Esophagus squamous epithelium (tissue), 5 donors: ENCODE measurements at places on chromosomes 11 and 22.

DNA sequence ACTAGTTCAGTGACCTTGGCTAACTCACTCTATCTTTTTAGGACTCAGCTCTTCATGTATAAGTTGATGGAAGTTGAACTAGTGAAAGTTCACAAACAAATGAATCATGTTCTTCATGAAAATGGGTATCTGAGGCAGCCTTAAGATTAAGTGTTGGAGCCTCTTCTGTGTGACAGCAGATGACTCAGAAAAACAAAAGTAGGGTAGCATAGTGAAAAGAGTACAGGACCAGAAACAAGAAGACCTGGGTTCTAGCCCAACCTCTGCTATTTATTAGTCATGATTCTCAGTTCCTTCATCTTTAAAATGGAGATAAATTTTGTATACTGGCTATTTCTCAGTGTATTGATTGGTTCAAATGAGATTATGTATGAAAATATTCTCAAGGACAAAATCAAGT, 60.2 kb downstream of the USP35 start:
- no peaks in the 10 kb centered on the region for H3K36me3 ChIP-seq
- H3K4me1 ChIP-seq: no peaks in the 10 kb centered on the region
- H3K27ac ChIP-seq: no peak overlapping the region
- H3K4me3 ChIP-seq: no peak overlapping the region

DNA sequence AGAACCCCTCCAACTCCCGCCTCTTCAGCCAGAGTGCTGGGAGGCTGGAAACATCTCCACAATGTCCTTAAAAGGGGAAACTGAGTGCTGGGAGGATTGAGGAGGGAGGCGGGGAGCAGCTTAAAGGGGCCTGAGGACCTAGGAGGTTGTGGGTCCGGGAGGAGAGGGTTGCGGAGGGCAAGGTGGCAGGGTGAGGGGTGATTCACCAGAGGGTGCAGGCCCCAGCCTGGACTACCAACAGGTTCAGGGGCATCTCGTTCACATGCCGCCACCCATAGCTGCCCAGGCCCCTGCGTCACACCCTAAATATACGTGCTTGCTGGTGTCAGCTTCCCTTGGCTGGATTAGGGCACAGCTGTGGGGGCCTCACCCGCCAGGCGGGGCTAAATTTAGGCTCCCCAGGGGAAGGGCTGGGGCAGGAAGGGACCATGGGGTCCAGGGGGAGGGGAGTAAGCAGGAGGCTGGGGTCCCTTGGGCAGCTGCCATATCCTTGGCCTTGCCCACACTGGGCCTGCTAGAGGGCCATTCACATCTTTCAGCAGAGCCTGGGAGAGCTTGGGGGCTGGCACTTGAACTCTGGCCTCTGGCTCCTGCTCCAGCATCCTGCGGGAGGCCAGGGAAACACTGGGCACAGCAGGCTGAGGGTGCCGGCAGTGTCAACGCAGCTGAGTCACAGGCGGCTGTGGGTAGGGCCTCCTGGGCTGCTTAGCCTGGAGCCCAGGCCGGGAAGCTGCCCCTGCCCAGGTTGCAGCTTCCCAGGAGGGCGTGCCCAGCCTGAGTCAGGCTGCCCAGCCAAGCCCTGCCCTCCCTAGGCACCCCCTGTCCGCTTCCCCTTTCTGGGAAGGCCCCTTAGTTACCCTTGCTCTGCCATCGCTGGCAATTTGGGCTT, 1.3 kb downstream of the EHBP1L1 start:
- H3K4me3 ChIP-seq: peak overlapping the region; percentile 80
- peaks cover 78% of the 10 kb centered on the region for H3K4me1 ChIP-seq
- H3K36me3 ChIP-seq: peaks cover 27% of the 10 kb centered on the region

GRCh38 chr11:44817207-44817949, 90.6 kb downstream of the TSPAN18 start:
- no peak overlapping the region for H3K4me3 ChIP-seq
- H3K27me3 ChIP-seq: no peaks in the 10 kb centered on the region
- DNase-seq: no peak

- DNase-seq: no peak
- no peak overlapping the region for H3K4me3 ChIP-seq
- H3K36me3 ChIP-seq: no peaks in the 10 kb centered on the region
- no peaks in the 10 kb centered on the region for H3K27me3 ChIP-seq
- H3K27ac ChIP-seq: no peak overlapping the region
- no peaks in the 10 kb centered on the region for H3K4me1 ChIP-seq
These were observed 131.2 kb downstream of the VPREB1 start for GRCh38 chr22:22375576-22376351.

- H3K4me1 ChIP-seq: no peaks in the 10 kb centered on the region
- H3K27me3 ChIP-seq: no peaks in the 10 kb centered on the region
- no peak overlapping the region for H3K4me3 ChIP-seq
- no peak overlapping the region for H3K27ac ChIP-seq
- H3K36me3 ChIP-seq: peaks cover 12% of the 10 kb centered on the region
- no peak for DNase-seq
These were observed 71.2 kb upstream of the TP53AIP1 start for GRCh38 chr11:129013737-129014475.

DNA sequence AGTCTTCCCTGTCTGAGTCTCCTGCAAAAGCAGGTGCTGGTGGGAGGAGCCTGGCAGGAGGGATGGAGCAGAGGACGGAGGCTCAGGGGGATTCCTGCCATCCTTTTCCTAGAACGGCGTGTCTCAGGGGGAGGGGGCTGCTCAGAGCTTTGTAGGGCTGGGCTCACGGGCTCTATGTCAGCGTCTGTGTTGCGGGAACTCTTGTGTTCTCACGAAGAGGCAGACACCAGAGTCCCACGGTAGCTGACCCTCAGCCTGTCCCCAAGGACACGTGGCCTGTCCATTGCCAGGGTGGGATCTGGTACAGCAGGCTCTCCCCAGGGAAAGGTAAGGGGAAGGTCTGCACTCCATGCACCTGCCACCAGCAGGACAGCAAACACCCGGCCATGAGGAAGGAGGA, 1505.2 kb downstream of the TBC1D22A start:
- no peak for DNase-seq
- H3K27me3 ChIP-seq: no peaks in the 10 kb centered on the region
- no peaks in the 10 kb centered on the region for H3K36me3 ChIP-seq
- H3K4me3 ChIP-seq: no peak overlapping the region
- H3K27ac ChIP-seq: no peak overlapping the region
- no peaks in the 10 kb centered on the region for H3K4me1 ChIP-seq

GRCh38 chr11:65903068-65903481, 2.9 kb upstream of the FOSL1 start:
- peaks cover 5% of the 10 kb centered on the region for H3K4me1 ChIP-seq
- no peaks in the 10 kb centered on the region for H3K27me3 ChIP-seq
- H3K36me3 ChIP-seq: no peaks in the 10 kb centered on the region
- H3K4me3 ChIP-seq: no peak overlapping the region
- peak overlapping the region; percentile 20 for H3K27ac ChIP-seq
- no peak for DNase-seq

DNA sequence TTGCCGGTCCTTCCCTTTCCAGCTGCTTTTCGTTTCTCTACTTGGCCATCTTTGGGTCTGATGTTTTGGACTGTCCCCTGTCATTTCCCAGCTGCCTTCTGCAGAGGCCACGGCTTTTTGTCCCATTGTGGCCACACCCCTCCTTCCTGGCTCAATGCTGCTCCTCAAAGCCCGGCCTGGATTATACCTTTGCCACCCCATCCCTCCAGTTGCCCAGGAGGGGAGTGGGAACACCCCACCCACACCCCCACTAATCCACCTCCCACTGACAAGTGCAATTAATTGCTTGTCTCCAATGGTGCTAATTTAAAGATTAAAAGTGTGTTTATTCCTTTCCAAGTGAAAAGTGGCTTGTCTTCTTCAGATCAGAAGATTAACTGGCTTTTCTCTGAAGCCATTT, 34.2 kb upstream of the CSNK2A3 start:
- H3K4me1 ChIP-seq: peaks cover 7% of the 10 kb centered on the region
- H3K36me3 ChIP-seq: no peaks in the 10 kb centered on the region
- H3K4me3 ChIP-seq: no peak overlapping the region

DNA sequence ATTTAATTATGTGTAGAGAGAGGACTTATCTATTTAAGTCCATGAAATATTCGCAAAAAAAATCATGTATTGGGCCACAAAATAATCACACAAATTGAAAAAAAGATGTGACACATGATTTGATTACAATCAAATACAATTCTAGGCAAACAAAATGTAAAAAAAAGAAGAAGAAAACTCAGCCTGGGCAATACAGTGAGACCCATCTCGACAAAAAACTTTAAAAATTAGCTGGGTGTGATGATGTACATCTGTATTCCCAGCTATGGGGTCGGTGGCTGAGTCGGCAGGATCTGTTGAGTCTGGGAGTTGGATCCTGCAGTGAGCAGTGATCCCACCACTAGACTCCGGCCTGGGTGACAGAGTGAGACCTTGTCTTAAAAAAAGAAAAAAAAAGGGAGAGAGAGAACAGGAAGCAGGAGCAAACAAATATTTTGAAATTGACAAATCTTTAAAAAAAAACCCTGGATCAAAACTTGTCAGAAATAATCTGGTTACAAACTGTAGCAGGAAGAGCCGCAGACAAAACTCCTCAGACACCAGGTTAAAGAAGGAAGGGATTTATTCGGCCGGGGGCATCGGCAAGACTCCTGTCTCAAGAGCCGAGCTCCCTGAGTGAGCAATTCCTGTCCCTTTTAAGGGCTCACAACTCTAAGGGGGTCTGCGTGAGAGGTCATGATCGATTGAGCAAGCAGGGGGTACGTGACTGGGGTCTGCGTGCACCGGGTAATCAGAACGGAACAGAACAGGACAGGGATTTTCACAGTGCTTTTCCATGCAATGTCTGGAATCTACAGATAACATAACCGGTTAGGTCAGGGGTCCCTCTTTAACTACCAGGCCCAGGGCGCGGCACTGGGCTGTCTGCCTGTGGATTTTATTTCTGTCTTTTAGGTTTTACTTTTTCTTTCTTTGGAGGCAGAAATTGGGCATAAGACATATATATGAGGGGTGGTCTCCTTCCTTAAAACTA, 3.3 kb upstream of the TYMP start:
- H3K27me3 ChIP-seq: no peaks in the 10 kb centered on the region
- peaks cover 32% of the 10 kb centered on the region for H3K4me1 ChIP-seq
- H3K4me3 ChIP-seq: peak overlapping the region; percentile 87
- H3K27ac ChIP-seq: peak overlapping the region; percentile 99

GRCh38 chr11:66820901-66821300, 22.3 kb upstream of the RCE1 start:
- H3K27me3 ChIP-seq: no peaks in the 10 kb centered on the region
- no peak overlapping the region for H3K4me3 ChIP-seq
- H3K36me3 ChIP-seq: no peaks in the 10 kb centered on the region
- no peaks in the 10 kb centered on the region for H3K4me1 ChIP-seq
- DNase-seq: no peak
- H3K27ac ChIP-seq: no peak overlapping the region

DNA sequence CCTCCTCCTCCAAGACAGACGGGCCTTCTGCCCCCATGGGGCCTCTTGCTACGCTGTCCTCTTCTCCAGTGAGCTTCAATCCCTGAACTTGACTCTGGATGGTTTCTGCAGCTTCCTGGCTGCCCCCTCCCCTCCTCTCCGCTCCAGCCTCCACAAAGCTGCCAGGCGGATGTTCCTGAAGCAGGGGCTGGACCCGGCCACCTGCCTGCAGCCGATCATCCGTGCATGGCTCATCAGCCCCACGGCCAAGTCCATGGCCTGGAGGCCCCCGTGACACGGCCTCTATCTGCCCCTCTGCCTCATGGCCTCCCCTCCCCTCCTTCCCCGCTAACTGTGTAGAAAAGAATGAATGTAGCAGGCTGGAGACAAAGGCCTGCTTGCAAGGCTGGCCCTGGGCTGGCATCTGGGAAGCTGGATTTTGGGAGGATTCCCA, 6.8 kb upstream of the SUN2 start:
- H3K27ac ChIP-seq: no peak overlapping the region
- no peaks in the 10 kb centered on the region for H3K36me3 ChIP-seq
- H3K27me3 ChIP-seq: no peaks in the 10 kb centered on the region
- peaks cover 7% of the 10 kb centered on the region for H3K4me1 ChIP-seq

- no peak for DNase-seq
- H3K36me3 ChIP-seq: no peaks in the 10 kb centered on the region
- H3K4me1 ChIP-seq: no peaks in the 10 kb centered on the region
- H3K27ac ChIP-seq: no peak overlapping the region
- H3K4me3 ChIP-seq: no peak overlapping the region
These were observed 35.6 kb downstream of the TMEM123 start for GRCh38 chr11:102416976-102417375.

GRCh38 chr22:44360668-44361381, 48.1 kb upstream of the SHISAL1 start:
- peak overlapping the region; percentile 51 for H3K27ac ChIP-seq
- H3K36me3 ChIP-seq: no peaks in the 10 kb centered on the region
- H3K27me3 ChIP-seq: peaks cover 70% of the 10 kb centered on the region
